Liver (tissue), 10 donors: ENCODE measurements at places on chromosomes 2 and 18.

- no peak for DNase-seq
Observed at GRCh38 chr2:28206762-28207161, 185.9 kb upstream of the FOSL2 start.

GRCh38 chr2:88658881-88659537 is 31.7 kb upstream of the EIF2AK3 start:
- DNase-seq = no peak

DNA sequence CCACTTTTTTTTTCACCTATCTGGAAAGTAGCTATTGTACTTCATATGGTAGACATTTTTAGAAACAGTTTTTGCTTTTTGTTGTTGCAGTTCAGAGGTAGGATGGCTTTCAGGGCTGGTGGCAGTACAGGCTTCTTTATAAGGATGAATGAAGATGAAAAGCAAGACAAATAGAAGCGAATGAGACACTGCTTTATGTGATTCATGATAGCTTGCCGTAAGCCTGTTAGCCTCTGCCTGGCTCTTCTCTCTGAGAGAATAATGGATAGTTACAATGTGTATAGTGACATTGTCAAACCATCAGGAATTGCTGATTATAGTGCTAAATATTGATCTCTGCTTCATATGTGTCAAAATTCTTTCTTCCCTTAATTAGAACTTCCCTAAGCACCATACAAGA is 173.7 kb downstream of the NR4A2 start:
- no peak for DNase-seq

DNA sequence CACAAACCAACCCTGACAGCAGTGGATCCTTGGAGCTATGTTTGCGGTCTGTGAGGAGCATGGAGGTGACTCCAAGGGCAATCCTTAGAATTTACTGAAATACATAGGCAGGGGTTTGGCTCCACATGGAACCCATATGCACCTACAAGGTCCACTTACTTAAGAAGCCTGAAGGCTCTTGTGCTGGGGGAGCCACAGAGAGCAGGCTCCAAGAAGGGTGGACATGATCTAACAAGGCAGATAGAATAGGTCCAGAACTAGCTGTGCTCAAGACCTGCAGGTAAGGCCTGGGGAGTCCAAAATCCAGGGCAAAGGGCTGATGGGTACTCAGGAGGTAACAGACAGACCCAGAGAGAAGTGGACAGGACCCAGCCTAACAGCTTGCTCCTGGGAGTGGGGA is 1.2 kb upstream of the CDK5R2 start:
- no peak for DNase-seq
